ENCODE measurements at places on chromosomes 3 and 15.

GRCh38 chr3:108461661-108462111, 48.7 kb downstream of the MYH15 start:
- no peak for DNase-seq

GRCh38 chr3:48018841-48019240, 2.6 kb upstream of the MAP4 start:
- DNase-seq: no peak

GRCh38 chr3:1131166-1131565, 38.3 kb downstream of the CNTN6 start:
- no peak for DNase-seq

DNA sequence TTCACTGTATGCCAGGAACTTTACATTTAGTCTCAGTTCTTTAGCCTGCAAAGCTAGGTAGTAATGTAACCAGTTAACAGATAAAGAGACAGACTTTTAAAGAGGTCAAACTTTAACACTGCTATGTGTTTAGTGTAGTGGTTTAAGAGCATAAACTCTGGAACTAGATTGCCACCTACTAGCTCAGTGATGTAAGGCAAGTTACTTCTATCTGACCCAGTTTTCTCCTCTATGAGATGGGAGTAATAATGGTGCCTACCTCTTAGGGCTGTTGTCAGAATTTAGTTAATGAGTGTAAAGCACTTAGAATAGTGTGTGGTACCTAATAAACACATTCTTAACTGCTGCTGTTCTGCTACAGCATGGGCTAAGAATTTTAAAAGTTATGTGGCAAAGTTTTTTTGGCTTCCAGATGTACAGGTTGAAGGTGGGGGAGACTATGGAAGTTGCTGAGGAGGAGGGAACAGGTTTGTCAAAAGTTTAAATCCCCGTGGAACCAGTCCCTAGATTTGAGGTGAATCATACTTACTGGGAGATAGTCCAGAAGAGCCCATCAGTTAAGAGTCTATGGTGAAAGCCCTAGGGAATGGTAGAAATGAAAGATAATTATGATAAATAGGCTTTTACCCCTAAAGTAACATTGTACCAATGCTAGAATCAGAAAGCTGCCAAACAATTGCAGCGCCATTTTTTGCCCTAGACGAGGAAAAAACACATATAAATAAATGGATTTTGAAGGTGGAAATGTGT, 13.9 kb downstream of the TSC22D2 start:
- DNase-seq: no peak

DNA sequence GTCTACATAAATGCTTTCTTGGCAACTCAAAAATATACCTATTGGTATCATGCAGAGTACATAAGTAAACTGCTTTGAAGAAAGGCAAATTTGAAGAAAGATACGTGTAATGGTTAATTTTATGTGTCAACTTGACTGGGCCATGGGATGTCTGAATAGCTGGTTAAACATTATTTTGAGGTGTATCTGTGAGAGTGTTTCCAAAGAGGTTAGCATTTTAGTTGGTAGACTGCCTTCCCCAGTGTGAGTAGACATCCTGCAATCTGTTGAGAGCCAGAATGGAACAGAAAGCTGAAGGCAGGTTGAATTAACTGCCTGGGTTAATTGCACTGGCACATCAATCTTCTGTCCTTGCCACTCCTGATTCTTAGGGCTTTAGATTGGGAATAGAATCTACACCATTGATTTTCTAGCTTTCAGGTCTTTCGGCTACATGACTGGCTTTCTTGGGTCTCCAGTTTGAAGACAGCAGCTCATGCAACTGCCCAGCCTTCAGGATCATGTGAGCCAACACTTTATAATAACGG, 98.3 kb downstream of the CMSS1 start:
- no peak for DNase-seq

DNA sequence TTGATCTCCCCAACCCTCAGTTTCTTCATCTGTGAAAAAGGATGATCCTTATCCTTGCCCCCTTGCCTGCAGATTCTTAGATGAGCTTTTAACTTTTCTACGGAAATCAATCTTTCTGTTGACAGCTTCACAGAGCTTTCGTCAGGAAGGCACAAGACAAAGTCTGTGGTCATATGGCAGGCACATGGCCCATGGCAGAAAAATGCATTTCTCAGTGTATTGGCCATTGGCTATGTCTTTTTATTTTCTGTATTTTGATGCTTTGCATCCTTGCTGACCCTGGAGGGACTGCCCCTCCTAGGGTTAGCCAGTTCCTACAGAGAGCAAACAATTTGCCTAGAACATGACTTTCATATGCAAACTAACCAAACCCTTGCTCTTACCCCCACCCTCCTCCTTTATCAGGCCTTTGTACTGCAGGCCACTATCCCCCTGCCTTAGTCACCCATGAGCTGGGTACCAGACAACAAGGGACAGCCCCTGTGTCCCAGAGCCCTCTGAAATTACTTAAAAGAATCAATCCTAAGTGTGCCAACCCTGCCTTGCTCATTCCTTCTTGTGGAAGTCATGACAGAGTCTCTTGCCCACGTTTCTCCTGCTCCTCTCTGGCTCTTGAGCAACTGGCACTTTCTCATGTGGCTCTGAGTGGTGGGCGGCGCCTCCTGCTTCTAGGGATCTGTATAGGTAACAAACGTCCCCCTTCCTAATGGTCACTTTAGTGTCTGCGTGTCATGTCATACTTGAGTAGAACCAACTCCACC, 24.1 kb upstream of the NOX5 start:
- no peak for DNase-seq
